Left renal pelvis (tissue), 4 donors: ENCODE measurements at places on chromosomes 1 and 21.

GRCh38 chr1:85359874-85360721 lies 83.7 kb upstream of the BCL10 start:
- DNase-seq: no peak

GRCh38 chr1:79817031-79817560 lies 810.6 kb upstream of the ADGRL4 start:
- DNase-seq: no peak

DNA sequence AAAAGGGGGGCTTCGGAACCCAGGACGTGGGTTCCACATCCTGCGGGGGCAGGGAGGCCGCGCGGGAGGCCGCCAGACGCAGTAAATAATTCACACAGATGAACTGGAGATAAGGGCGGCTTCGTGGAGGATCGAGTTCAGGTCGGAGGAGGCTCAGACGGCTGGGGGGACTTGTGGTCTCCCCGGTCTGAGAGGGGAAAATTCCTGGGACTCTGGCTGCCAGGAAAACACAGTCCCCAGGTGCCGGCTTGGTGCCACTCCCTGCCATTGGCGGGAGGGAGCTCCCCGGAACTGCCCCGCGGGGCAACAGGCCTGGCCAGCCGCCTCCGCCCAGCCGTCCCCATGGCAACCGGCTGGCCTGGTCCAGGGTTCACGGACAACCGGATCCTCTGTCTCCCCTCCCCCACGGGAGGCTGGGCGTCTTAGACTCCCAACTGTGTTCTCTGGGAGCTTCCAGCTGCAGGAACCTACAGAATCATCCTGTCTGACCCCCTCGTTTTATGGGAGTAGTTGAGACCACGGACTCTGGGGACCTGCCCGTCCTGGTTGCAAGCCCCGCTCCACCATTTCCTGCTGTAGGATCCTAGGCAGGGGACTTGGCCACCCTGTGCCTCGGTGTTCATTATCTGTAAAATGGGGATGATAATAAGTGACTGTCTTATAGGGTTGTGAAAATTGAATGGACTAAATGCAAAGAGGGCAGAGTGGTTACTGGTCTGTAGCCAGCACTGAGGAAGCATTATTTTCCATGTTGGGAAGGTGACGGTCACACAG lies 9.6 kb downstream of the CAMK2N1 start:
- DNase-seq: peak; percentile 72

DNA sequence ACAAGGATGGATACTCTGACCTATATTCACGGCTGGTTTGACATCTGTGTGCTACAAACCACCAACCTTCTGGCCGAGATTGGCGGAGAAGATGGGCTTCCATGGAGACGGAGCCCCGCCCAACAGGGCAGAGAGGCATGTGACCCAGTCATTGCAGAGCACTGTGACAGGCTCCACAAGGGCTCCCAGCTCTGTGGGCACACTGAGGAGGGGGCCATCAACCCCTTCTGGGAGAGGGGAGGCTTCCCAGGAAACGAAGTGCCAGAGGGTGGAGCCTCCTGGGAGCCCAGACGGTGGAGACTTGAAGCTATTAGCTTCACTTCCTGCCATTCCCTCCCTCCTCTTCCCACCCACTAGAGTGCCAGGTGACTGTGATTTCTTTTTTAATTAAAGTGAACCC lies 71.6 kb upstream of the IFFO2 start:
- no peak for DNase-seq

DNA sequence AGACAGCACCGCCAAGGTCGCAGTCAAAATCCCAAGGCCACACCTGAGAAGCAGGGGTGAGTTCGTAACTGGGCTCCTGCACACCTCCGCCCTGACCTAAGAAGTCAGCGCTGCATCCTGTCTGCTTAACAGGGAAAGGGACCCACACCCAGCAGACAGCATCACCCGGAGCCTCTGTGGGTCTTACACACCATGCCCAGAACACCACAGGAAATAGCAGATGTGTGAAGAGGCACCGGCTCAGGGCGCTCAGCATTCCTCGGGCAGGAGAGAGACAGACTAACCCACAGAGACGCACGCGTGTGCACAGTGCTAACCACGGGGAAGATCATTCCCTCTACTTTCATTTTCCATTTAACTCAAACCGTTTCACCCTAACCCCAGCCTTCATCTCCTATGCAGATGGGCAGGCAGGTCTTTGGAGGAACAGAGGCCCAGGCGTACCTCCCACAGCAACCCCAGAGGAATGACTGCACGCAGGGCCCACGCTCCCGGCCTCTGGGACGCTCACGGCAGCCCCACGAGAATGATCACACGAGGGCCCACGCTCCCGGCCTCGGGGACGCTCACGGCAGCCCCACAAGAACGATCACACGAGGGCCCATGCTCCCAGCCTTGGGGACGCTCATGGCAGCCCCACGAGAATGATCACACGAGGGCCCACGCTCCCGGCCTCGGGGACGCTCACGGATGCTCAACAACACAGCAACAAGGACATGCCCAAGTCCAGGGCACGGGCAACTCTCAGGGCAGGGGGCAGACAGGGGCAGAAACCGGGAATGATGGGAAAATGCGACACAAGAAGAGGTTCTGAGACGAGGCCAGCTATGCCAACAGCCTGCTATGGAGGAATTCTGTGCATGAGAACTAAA lies 20.9 kb downstream of the POFUT2 start:
- no peak for DNase-seq

DNA sequence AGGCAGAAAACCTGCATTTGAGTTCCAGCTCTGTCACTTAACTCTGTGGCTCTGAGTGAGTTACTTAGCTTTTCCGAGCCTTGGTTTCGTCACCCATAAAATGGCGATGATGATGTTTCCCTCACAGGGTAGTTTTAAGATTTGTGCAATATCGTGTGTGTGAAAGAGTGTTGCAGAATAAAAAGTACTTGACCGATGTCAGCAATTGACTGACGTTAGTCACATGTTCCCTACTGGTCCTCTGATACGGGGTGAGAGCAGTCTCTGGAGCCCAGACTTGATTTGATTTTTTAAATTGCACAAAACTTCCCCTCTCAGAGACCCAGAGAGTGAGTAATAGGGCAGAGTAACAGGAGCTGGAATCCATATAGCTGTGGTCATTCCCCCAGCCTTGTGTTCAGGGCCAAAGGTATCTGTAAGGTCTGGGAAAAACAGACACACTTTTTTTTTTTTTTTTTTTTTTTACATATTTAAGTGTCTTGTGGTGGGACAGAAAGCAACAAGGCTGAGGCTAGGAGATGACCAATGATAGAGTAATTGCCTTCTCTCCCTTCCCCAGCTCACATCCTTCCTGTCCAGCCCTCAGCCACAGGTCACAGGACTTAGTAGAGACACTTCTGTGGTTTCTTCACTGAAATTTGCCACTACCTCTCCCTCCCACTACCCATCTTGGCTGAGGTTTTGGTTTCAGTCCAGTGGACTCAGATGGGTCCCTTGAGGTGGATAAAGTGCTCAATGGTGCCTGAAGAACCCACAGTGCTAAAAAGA lies 2.0 kb downstream of the FCER1G start:
- no peak for DNase-seq

DNA sequence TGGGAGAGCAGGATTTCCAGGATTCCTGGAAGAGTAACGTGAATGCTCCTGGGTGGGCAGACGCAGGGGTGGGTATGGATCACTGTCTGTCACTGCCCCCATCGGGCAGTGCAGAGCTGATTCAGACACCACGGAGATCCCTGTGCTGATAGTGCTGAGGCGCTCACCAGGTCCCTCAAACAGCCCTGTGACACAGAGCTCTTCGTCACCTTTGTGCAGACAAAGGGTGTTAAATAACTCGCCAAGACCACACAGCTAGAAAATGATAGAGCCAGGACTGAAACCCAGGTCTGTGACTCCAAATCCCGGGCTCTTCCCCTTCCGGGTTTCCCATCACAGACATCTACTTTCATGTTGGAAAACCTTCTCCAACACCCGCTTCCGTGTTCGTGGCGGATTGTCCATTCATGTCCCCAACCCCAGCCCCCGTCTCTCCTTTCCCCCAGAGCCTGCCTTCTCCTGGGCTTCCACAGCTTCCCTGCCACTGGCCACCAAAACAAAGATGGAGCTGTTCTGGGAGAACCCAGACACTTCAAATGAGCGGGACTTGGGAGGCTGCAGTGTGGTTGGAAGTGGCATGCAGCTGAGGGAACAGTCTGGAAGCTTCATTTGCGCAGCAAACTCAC lies 2.6 kb downstream of the EFHD2 start:
- no peak for DNase-seq

GRCh38 chr1:210558302-210558701 lies 229.6 kb downstream of the HHAT start:
- no peak for DNase-seq

GRCh38 chr1:241749041-241749944 lies 97.2 kb downstream of the WDR64 start:
- no peak for DNase-seq

GRCh38 chr1:20903437-20903836 lies 116.3 kb upstream of the HP1BP3 start:
- DNase-seq: no peak

DNA sequence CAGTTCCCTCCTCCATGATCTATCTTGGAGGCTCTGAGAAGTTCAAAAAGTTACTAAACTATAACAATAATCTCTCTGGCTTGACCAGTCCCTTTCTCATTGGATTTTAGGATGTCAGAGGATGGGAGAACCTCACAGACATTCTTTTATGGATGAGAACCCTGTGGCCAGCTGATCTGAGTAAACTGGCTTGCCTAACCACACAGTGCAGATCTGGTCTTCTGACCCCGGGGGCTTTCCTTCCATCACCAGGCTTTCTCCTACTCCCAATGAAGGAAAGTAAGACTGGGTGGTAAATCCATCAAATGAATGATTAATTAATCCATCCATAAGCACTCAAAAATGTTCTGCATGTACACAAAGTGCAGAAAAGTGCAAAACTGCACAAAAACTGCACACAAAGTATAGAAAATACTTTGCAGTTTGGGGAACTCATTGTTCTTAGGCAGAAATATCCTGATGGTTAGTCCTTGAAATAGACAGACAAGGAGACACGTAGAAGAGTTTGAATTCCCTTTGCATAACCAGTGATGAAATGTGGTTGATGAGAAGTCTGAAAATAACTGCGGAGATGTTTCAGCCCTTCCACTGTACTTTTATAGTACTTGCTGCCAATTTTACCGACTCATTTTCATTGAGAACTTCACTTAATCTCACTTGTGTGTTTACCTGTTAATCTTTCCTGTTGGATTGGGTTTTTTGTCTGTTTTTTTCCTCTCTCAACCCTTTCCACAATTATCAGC lies 2.5 kb upstream of the F3 start:
- no peak for DNase-seq

GRCh38 chr1:95116580-95117206 lies 462 bp upstream of the TLCD4 start:
- peak; percentile 55 for DNase-seq

- DNase-seq: no peak
Observed at GRCh38 chr1:167927046-167927754, 9.3 kb upstream of the DCAF6 start.

DNA sequence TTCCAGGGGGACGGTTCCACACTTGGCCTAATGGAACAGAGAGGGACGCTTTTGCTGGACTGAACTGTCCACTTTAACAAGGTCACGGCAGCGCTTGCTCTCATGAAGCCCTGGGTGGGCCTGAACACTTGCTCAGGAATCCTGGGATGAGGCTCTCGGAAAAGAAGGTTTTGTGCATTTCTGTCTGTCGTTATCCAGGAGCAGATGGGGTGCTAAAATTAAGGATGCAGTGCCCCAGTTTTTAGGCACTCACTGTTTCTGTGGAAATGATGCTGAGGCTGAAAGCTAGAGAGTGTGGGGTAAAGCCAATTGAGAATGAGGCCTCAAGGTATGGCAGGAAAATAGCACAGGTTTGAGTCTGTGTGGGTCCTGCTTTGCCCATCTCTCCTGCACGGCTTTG lies 111.0 kb downstream of the DAB1 start:
- DNase-seq: no peak

DNA sequence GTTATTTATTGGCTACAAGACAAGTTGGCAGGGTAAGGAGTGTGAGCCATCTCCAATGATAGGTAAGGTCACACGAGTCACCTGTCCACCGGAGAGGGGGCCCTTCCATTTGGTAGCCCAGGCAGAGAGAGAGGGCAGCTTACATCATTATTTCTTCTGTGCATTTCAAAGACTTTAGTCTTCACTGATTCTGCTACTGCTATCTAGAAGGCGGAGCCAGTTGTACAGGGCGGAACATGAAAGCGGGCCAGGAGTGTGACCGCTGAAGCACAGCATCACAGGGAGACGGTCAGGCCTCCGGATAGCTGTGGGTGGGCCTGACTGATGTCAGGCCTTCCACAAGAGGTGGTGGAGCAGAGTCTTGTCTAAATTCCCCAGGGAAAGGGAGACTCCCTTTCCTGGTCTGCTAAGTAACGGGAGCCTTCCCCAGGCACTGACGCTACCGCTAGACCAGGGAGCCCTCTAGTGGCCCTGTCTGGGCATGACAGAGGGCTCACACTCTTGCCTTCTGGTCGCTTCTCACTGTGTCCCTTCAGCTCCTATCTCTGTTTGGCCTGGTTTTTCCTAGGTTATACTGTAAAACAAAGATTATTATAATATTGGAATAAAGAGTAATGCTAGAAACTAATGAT lies 36.7 kb downstream of the ZNF695 start:
- DNase-seq: no peak

DNA sequence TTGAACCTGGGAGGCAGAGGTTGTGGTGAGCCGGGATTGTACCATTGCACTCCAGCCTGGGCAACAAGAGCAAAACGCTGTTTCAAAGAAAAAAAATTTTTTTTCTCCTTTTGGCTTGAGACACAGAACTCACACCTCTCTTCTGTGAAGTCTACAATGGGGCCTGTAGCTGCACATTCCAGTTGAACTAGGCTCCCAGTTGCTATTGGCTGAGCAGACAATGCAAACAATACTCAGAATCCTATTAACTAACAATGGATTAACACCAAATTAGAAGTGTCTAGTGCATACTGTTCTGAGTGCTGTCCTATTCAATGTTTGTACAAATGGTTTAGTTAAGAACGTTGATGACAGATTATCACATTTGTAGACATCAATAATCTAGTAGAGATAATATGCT lies 17.6 kb upstream of the MCL1 start:
- DNase-seq: no peak

DNA sequence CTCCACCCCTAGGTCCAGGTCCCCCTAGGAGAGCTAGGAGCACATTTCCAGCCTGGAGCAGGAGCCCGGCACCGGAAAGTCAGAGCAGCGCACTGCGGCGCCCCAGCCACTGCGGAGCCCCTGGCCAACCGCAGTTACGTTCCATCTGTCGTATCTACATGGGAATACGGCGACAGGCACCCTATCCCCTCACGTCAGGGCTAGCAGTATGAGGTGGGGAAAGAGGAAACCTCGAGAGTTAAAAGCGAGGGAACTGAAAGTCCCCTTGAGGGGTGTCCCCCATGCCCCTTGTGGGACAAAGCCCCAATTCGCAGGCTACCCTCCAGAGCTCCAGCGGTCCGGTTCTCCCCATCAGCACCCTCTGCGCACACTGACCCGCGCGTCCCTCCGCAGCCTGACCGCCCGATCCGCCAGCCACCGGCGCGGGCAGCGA lies 995 bp downstream of the COLGALT2 start:
- no peak for DNase-seq

- no peak for DNase-seq
Observed at GRCh38 chr1:25026730-25027450, 96.8 kb upstream of the RUNX3 start.

DNA sequence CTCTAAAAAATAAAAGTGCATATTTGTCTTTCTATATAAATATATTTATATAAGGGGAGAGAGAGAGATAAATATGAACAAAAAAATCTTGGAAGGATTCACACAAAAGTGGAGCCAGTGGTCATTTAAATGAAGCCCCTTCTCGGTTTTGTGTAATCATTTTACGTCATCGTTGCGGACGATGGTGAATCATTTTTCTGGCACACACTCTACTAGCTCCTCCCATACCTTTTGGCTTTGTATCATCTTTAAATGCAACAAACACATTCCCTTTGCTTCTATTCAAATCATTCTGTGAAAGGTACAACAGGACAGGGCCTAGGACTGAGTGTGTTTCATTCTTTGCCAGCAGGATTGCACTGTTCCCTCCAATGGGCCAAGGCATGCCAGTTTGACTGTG lies 186.8 kb downstream of the TGFB2 start:
- DNase-seq: no peak
